ENCODE measurements at places on chromosomes 1 and 21.

- DNase-seq = no peak
These were observed 3.3 kb upstream of the KIF21B start for GRCh38 chr1:201026836-201027235.

- DNase-seq = no peak
These were observed 9.2 kb downstream of the KCNJ6 start for GRCh38 chr21:37907076-37907475.

DNA sequence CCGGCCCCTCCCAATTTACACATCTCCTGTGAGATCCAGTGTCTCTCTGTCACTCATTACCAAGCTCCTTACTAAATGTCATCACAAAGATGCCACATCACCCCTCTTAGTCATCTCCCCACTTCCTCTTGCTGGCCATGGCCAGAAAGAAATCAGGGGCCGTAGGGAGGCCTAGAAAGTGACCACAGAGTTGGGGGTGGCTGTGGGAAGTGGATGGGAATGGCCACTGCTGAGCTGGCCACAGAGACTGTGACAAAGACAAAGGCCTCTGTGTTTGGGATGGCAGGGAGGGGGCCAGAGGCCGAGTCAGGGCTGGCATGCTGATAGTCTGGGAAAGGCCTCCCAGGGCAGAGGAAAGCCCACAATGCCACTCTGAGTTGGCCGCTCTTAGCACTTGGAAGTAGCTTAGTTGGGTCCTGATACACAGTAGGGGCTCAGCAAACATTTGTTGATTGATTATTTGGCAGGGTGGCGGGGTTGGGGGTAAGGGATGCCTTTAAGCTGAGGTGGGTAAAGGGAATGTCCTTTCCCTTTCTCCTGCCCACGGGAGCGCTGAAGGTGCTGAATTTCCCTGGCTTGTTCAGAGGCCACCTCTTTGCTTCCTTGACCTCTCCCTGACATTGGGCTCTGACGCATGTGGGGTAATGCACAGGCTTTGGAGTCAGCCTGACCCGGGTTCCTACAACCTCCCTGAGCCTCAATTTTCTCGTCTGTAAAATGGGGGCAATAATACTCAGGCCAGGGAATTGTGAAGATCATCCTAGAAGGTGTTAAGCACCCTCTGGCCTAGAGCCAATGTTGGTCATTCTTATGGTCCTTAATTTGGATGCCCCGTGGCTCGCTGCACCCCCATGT, 13.2 kb downstream of the NAV1 start:
- no peak for DNase-seq

GRCh38 chr1:26838474-26839338, 12.2 kb downstream of the ZDHHC18 start:
- no peak for DNase-seq

DNA sequence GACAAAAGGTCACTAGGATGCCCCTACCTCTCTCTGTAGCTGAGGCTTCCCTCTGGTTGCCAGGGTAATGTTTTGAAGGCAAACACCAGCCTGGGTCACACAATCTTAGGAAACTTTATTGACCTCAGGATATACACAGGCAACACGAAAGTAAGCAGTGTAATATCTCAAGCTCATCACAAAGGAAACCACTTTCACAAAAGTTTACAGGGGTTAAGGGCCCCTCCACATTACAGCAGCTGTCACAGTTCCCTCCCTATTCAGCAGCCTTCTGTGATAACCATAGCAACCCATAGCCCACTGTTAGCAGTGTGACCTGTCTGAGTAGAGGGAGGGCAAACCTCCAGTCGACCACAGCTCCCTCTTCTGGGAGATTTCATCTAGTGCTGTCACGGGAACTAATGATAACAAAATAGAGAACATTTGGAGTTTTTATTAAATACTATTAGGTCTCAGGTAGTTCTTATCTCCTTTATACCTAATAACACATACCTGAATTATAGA, 149.8 kb downstream of the PTPRC start:
- DNase-seq = no peak

DNA sequence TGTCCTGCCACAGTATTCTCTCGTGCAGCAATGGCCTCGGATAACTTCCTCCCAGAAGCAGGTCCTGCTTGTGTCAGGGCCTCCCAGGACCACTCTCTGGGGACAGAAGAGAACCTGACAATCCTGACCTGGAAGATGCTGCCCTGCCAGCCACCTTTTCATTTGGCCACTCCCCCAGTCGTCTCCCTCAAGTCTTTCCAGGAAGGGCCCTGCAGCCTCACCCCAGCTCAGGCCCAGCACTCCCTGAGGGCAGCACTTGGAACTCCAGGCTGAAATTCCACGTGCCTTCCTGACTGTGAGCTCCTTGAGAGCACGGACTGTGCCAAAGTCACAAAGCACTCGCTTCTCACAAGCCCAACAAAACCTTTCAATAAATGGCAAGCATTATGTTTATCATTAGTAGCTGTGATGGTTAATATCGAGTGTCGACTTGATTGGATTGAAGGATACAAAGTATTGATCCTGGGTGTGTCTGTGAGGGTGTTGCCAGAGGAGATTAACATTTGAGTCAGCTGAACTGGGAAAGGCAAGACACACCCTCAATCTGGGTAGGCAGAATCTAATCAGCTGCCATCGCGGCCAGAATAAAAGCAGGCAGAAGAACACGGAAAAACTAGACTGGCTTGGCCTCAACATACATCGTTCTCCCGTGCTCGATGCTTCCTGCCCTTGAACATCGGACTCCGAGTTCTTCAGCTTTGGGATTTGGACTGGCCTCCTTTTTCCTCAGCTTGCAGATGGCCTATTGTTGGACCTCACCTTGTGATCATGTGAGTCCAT, 2.3 kb upstream of the CLEC20A start:
- DNase-seq = no peak

- DNase-seq = no peak
These were observed 556.7 kb downstream of the DPYD start for GRCh38 chr1:97364086-97364485.

DNA sequence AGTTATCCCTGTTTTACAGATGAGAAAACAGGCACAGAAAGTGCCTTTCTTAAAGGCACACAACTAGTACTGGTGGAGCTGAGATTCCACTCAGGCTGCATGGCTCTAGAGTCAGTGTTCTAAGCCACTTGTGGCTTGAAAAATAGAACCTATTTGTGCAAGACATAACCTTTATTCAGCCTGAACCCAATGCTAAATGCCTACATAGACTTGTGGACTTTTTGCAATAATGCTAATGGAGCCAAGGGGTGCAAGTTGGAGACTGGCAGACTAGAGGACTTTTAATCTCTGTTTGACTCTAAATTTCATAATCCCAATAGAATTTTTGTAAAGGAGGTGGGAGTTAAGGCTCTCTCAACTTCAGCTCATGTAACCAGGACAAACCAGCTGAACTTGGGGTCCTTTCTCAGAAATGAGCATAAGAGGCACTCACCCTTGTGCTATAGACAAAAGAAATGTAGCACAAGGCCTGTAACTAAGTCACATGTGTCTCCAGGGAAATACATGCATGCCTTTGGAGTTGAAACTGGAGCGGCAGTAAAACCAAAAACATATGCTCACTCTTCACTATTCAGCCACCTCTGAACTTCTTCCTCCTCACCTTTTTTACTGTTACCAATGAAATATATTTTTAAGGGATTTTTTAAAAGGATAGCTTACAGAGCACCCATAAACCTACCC, 43.0 kb upstream of the AK4 start:
- DNase-seq = peak; percentile 37

- DNase-seq = no peak
These were observed 77.1 kb downstream of the CLSTN1 start for GRCh38 chr1:9746651-9747050.

- no peak for DNase-seq
These were observed 3.6 kb downstream of the NHLH2 start for GRCh38 chr1:115837341-115837739.

DNA sequence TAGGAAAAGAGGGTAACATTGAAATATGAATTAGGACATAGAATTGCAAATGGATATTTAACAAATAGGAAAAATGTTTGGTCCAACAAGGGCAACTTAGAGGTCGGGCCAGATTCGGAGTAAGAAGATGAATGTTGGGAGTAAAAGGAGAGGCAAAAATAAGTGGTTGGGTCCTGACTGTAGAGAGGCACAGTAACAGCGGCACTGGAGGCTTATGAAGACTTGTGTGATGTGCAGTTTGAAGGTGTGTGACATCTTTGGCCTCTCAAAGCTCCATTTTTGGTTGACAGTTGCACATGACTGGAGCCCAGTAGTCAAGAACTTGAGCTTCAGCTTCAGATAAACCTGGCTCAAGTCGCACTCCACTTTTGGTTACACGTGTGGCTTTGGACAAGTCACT, 109.9 kb upstream of the PAXBP1 start:
- no peak for DNase-seq

DNA sequence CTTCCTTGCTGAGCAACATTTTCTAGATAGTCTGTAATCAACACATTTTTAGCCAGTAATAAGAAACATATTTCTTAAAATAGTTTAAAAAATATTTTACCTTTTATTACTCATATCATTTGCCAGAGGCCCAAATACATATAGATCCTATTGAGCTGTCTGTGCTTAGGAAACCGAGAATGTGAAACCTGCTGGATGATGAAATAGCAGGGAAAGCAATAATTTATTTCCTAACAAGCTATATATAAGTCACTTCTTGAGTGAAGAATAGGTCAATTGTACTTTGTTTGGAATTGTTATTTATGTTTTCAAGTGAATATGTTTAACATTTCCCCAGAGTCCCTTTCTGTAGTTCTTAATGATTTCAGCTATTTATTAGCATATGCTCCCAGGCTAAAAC, 339.9 kb upstream of the TMPRSS15 start:
- no peak for DNase-seq

DNA sequence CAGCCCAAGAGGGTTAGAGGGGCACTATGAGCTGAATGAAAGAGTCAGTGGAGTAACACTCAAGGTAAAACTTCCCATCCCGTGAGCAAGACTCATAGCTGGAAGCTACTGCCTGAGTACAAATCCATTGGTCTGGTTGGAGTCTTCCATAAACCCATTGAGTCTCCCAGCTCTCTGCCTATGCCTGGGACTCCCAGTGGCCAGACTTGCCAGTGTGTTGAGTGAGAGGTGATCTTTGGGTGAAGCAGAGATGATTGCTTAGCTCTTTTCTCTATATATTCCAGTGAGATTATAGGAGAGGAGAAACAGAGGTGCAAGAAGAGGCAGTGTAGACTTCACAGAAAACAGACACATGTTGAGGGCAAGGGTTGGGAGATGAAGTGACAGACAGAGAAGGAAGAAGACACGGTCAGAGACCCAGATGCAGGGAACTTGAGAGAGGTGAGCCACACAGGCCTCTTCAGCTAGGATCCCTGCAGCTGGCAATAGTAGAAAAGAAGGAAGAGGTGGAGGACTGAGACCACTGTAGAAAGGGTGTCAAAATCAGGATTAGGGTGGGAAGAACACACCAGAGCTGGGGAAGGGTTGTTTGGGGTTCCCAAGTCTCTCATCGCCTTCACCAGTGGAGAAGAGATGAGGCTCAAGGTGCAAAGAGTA, 3.7 kb downstream of the FOXD2 start:
- DNase-seq = no peak

DNA sequence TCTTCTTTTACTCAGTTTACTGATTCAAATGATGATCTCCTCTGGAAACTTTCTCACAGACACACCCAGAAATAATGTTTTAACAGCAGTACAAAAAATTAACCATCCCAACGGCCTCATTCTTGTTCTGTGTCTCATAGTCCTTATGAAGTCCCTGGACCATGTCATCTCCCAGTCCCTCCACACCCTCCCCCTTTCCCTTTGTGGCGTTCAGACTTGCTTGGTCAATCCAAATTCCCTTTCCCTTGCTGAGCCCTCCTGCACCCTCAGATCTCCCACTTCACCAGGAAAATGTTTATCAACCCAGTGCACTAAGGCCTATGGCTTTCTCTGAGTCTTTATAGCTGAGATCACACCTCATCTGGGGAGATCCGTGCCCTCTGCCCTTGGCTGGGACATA, 85.9 kb downstream of the CENPF start:
- no peak for DNase-seq

GRCh38 chr1:229972600-229973296, 94.3 kb upstream of the GALNT2 start:
- DNase-seq = no peak

GRCh38 chr1:211382182-211382713, 55.6 kb downstream of the TRAF5 start:
- no peak for DNase-seq

DNA sequence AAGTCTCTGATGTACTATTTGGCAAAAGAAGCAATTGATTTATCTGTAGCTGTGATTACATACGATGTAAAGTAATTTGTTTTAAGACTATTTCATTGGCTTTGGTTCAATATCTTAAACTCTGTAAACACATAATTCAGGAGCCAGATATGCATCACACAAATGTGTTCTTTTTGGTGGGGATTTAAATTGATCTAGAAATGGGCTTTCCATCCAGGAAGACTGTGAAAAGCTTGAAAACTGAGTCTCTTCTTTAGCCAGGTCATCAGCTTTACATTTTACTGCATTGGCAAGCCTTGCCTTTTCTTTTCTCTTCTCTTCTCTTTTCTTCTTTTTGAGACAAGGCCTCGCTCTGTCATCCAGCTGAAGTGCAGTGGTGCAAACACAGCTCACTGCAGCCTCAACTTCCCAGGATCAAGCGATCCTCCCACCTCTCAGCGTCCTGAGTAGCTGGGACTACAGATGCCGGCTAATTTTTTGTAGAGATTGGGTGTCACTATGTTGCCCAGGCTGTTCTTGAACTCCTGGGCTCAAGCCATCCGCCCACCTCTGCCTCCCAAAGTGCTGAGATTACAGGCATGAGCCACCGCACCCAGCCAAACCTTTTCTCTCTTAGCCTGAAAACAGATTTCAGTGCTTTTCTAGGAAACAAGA, 1.4 kb downstream of the RCAN3 start:
- peak; percentile 26 for DNase-seq

DNA sequence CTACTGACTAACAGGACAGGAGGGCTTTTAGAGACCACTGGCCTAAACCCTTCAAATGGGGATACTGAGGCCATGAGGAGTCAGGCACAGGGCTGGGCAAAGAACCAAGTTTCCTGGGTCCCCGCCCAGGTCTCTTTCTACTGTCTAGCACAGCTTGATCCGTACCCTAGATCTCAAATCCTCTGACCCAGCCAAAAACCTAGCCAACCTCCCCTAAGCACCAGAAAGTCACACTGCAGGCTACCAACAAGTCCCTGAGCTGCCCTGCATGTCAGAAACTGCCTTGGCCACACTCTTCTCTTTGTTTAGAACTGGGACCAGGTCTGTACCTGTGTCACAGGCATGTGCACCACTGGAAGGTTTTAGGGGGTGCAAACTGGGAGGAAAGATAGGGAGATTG, 33.6 kb downstream of the AHDC1 start:
- DNase-seq = no peak

GRCh38 chr21:43868461-43868860, 3.4 kb downstream of the AGPAT3 start:
- DNase-seq = no peak

DNA sequence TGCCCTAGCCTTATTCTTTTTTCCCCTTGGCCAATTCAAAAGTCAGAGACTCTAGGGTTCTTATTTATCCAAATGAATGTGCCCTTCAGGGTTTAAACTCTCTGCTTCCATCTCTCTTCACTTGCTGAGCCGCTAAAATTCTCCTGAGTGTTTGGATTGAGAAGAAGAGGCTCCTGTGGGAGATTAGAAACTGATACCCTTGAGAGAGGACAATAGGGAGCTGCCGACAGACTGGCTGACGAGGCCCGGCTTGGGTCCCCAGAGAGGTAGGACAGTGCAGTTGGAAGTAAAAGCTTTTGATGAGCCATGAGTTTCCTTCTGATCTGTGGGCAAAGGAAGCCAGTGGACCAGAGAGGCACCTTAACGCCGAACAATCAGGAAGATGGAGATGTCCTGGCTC, 41.3 kb upstream of the UBE2U start:
- DNase-seq = no peak

GRCh38 chr21:43911935-43912487, 47.0 kb downstream of the AGPAT3 start:
- no peak for DNase-seq
